ENCODE measurements at places on chromosomes 2 and 18.

- no peak for DNase-seq
These were observed 14.8 kb downstream of the MBD2 start for GRCh38 chr18:54209471-54210180.

DNA sequence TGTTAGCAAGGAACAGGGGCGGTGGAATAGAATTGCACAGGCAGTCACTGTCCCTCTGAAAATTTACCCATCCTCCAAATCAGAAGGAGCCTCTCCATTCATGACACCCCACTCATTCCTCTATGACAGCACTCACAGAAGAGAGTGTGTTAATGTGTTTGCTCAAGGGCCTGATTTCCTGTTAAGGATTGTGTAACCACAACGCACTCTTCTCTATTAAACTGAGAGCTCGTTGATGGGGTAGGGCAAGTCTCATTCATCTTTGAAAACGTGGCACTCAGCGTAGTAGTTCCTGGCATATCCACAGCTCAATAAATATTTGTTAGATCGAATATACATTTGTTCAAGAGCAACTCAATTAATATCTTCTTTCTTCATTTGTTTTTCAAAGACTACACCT, 106.4 kb downstream of the VAPA start:
- no peak for DNase-seq

GRCh38 chr18:9835113-9835755, 50.5 kb upstream of the TXNDC2 start:
- no peak for DNase-seq

DNA sequence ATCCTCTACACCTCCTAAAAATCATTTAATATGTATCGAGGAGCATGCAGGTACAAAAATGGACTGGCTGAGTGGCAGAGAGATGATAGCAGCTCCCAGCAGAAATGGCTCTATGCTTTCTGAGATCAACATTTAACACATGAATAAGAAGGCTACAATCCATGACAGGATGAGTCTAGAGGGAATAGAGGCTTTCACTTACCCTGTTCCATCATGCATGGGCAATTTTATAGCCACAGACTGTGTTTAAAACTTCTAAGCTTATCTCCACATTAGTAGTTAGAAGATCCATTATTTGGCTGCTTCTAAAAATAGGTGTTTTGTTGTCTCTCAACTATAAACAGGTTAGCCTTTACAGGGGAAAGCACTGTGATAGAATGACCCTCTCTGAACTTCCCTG, 149.1 kb upstream of the ARHGAP28 start:
- DNase-seq = no peak

GRCh38 chr2:178277741-178278197, 83.5 kb downstream of the OSBPL6 start:
- no peak for DNase-seq

DNA sequence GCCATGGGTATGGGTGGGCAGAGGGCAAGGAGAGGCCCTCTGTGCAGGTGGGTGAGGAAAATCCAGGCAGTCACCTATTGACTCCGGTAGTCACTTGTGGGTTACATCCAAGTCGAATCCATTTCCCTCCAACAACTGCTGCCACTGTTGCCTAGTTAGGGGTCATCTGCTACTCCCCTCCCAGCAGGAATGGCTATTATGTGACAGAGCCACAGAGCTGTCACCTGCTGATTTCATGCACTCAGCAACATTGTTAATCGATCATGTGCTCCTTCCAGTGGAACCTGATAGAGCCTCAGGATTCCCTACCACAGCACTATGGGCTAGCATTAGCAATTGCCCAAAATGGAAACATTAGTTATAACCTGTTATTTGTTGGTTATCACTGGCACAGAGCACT, 31.4 kb downstream of the POLR1A start:
- DNase-seq = no peak

DNA sequence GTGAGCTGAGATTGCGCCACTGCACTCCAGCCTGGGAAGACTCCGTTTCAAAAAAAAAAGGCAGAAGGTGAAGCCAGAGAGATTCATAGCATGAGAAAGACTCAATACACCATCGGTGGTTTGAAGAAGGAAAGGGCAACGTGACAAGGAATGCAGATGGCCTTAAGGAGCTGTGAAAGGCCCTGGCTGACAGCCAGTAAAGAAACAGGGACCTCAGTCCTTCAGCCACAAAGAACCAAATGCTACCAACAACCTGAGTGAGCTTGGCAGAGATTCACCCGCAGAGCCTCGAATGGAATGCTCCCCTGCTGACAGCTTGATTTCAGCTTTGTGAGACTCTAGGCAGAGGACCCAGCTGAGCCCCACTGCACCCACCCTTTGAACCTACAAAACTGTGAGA, 154.9 kb upstream of the NDUFV2 start:
- no peak for DNase-seq

DNA sequence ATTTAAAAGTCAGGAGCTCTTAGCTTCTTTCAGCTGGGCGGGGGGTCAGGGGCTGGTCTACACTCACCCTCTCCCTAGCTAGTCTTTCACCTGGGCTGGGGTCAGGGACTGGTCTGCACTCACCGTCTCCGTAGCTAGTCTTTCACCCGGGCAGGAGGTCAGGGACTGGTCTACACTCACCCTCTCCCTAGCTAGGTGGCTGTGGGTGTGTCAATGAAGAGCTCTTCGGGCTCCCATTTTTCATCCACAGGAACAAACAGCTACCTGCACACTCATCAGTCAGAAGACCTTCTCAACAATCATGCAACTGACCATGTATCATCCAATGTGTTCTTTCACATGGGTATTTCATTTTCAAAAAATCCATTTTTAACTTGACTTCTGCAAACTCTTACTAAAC, 8.0 kb downstream of the CHST10 start:
- DNase-seq = no peak

DNA sequence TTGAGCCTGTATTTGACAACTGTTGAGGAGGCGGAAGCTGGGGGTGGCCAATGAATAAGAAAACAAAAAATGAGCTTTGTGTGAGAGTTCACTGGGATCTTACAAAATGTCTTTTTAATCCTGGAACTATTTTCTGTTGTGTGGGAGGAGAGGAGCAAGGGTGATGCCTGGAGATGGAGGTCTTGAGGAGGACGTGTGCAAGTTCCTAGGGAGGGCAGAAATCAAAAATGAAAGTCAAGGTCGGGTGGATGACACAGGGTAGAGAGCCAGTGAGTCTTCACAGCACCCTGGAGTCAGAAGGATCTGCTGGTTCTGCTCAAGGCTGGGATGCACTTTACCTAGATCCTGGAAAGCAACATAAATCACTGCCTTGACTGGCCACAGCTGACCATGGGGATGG, 180.3 kb upstream of the PKDCC start:
- no peak for DNase-seq

DNA sequence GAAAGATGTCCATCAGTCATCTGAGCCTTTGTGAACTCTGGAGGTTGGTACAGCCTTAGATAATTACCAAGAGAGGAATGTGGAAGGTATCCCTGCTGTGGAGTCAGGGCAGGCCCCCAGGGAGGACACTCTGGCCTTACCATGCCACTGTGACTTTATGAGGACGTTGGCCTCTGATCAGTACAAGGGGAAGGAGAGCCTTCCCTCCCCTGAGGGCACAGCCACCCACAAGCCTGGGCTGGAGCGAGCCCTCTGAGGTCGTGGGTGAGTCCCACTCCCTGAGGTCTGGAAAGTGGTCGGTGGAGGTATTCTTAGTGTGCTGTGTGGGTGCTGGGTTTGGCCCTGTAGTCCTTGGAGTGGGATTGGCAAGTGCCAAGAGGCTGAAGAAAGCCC, 91.6 kb downstream of the STPG4 start:
- DNase-seq = no peak

DNA sequence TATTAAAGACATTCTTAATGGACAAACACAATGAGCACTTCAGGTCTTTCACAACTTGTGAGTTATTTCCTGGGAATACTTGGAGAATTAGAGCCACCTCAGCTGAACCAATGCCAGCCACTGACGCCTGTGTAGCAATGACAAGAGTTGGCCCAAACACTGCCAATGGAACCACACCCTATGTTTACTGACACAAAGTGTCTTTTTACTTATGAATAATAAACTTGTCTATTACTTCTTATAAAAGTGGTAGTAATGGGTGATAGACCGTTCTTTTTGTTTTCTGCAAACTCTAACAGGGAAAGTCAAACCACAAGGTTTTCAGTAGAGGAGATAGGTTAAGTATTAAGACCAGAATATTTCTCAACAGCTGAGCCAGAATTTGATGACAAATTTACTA, 12.5 kb upstream of the CHAC2 start:
- no peak for DNase-seq

GRCh38 chr2:226526716-226527115, 272.9 kb downstream of the IRS1 start:
- DNase-seq = no peak

DNA sequence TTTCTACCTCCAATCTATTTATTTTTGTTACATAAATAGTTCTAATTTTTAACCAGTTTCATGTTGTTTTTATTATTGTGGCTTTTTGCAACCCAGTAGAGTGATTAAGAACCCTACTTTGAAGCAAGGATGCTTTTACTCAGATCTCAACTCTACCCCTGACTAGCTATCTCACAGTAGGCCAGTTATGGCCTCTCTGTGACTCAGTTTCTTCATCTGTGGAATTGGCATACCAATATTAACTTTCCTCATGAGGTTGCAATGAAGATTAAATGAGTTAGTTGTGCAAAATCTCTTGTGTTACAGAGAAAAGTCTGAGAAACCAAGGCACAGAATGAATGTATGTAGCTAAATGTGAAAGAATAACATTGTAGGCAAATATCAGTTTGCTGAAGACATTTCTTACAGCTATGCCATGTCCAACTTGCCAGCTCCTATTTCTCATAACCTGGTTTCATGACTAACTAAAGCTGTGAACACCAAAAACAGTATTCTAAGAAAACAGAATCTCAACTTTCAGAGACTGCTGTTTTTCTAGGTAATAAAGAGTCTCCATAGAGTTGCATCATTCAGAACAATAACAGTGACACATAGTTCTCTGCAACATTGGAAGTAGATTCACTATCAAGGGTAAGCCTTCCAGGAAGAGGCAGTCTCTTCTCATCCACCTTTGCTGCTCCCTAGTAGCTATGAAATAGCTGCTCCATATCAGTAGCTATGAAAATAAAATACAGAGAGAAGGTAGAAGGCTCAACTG, 33.2 kb upstream of the CYTIP start:
- DNase-seq = no peak

DNA sequence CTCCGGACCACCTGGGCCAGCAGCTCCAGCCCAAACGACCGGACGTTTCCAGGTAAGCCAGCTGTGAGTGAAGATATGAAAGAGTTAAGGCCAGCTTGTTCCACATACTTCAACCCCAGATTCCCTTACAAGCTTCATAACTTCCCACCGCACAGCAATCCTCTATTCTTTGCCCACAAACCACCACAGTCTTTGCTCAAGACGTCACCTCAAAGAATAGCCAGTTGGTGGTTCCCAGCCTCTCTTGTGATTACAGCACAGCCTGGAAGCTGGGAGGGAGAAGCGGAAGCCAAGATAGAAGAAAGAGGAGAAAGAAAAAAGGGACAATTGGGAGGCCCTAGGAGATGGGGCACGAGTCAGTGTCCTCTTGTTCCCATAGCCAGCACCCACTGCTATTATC, 70.6 kb downstream of the NRP2 start:
- no peak for DNase-seq

Data from stimulated activated CD8-positive, alpha-beta memory T cell treated with anti-CD3 and anti-CD28 coated beads, Interleukin-7, amount 100 ng/mL, for 1 hour (primary cell).